ENCODE measurements at places on chromosomes 6 and 20. TPM values are rescaled to one million over a fixed set of nuclear protein-coding genes. Genes with fewer than 3 reads are reported as not detected.

The KIAA1755 gene
- total RNA-seq, result 0.08 TPM

The ABHD16B gene
- not detected for total RNA-seq

The WFDC10B gene
- not detected for total RNA-seq

The CDSN gene
- not detected for total RNA-seq

The HDGFL1 gene
- total RNA-seq, result not detected

The TBC1D32 gene
- total RNA-seq, result 15.8 TPM
